ENCODE measurements at places on chromosomes 13 and 19.

DNA sequence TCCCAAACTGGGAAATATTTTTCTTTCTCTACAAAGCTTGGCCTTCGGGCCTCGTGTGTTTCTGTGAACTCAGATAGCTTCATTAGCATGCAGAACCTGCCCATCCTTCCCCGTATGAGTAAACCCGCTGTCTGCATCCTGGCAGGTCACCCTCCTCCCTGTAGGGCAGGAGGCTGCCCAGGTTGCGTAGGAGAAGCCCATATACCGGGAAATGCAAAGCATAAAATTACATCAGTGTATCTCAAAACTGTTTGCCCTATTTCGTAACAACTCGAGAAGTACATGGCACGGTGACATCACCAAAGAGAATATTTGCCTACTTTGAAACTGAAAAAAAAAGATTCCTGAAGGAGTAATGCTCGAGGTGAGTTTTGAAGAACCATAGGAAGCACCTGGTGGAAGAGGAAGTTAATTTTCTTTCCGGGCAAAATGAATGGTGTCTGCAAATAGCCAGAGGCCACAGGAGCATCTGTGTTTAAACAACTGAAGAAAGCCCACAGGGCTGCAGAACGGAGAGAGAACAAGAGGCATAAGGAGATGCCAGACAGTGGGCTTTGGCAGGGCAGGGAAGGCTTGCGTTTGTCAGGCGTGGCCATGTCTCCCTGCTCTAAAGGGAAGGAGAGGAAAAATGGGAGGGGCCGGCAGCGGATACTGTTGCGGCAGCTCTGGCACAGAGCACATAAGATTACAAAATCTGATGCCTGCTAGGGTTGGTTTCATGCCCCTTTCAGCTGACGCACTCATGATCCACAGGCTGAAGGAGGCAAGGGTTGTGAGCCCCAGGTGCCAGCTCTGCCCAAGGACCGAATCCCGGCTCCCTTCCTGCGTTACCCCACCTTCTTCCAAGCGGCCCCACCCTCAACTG is 81.4 kb downstream of the IRS2 start:
- peak; percentile 84 for DNase-seq

DNA sequence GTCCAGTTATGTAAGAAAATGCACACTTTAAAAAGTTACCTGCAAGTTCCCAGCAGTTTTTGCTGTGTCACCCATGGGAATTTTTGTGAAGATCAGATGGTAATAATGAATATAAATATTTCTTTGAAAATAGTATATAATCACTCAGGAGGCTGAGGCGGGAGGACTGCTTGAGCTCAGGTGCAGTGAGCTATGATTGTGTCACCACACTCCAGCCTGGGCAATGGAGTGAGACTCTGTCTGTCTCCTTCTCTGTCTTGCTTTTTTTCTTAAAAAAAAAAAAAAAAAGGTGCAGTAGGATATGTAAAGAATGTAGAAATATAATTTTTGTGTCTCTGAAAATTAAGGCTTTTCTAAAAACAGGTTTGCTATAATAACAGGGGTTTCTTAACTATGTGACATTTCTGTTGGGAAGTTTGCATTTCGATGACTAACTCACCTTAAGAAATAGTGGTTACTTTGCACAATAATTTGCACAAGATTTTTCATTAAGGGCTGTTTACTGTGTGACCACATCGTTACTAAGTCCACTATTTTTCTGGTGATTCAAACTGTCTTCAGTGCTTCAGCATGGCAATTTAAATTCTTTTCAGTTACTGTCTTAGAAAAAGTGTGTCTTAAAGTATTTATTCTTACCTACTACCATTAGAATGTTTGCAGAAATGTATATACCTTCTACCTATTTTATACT is 37.3 kb downstream of the DNAJC3 start:
- DNase-seq = peak; percentile 79

GRCh38 chr19:46491975-46492682 is 3.5 kb downstream of the PNMA8B start:
- no peak for DNase-seq

DNA sequence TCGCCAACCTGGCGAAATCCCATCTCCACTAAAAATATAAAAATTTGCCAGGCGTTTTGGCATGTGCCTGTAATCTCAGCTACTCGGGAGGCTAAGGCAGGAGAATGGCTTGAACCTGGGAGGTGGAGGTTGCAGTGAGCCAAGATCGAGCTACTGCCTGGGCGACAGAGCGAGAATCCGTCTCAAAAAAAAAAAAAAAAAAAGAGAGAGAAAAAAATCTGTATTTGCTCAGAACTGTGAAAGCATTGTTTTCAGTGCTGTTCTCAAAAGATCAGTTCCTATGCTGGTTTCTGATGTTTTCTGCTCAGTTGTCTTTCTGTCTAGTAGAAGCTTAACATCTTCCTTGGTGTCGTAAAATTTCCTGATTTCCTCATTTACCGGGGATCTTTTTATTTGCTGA is 2.5 kb downstream of the SF3A2 start:
- DNase-seq = no peak

DNA sequence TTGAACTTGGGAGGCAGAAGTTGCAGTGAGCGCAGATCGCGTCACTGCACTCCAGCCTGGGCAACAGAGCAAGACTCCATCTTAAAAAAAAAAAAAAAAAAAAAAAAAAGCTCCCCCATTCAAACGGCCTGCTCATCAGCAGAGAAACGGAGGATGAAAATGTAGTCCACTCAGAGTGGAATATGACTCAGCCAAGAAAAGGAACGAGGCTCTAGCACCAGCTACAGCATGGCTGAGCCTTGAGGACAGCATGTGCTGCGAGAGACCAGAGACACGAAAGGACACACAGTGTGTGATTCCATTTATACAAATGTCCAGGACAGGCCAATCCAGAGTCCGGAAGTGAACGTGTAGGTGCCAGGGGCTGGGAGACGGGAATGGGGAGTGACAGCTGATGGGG is 18.1 kb upstream of the MIER2 start:
- DNase-seq = no peak

DNA sequence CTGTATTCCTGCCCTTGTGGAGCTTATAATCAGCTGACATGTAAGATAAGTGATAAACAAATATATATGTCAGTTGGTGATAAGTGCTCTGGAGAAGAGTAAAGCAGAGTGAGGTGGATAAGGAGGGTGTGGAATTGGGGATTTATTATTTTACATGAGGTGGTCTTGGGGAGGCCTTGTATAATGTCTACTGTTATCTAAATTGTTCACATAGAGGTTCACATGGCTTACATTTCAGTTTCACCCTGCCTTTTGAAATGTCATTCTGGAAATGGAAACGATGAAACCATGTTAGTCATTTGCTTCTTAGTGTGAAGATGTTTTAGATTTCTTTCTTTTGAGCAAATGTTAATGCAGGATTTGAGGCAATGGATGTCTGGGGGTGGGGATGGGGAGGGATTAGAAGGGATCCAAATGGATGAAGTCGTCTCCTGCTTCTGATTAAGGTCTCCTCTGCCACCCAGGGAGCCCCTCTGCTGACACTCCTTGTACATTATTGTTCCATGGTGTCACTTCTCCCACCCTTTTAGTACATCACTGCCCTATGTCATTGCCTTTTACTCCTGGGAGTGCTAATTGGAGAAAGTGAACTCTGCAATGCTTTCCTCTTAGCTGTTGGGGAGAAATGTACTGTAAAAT is 14.0 kb downstream of the B3GLCT start:
- DNase-seq = no peak

DNA sequence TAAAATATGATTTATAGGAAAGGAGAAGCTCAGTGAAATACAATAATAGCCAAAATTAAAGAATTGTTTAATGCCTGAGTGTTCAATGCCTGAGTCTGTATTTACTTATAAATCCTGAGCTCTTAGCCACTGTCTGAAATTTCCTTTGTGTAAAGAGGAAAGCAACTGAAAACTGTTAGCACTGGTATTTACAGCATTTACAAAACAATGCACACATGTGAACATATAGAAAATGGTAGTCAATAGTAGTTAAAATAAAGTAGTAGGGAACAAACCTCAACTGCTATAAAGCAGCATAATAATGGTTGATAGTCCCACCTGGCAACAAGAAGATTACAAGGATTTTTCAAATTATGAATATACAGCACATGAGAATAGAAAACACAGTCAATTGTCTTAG is 1137.1 kb upstream of the ATXN8OS start:
- DNase-seq = no peak

GRCh38 chr13:44311011-44311780 is 62.4 kb upstream of the SERP2 start:
- no peak for DNase-seq

DNA sequence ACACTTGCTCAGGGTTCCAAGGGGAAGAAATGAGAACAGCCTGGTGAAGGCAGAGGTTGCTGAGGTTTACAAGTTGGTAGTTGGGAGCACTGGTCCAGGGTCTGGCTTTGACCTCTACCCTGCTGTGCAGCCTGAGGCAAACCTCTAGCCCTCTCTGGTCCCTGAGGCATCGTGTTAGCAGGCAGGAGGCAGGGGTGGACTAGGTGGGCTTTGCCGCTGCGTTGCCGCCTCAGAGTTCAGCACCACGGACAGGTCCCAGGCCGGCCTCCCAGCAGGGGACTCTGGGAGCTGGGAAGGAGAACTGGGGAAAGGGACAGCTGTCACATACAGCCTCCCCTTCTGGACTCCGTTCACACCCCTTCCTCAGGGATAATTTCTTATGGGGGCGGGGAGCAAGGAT is 3.1 kb downstream of the NCAN start:
- DNase-seq = no peak

- no peak for DNase-seq
Measured at GRCh38 chr13:49164712-49165111, 55.4 kb upstream of the MLNR start.

DNA sequence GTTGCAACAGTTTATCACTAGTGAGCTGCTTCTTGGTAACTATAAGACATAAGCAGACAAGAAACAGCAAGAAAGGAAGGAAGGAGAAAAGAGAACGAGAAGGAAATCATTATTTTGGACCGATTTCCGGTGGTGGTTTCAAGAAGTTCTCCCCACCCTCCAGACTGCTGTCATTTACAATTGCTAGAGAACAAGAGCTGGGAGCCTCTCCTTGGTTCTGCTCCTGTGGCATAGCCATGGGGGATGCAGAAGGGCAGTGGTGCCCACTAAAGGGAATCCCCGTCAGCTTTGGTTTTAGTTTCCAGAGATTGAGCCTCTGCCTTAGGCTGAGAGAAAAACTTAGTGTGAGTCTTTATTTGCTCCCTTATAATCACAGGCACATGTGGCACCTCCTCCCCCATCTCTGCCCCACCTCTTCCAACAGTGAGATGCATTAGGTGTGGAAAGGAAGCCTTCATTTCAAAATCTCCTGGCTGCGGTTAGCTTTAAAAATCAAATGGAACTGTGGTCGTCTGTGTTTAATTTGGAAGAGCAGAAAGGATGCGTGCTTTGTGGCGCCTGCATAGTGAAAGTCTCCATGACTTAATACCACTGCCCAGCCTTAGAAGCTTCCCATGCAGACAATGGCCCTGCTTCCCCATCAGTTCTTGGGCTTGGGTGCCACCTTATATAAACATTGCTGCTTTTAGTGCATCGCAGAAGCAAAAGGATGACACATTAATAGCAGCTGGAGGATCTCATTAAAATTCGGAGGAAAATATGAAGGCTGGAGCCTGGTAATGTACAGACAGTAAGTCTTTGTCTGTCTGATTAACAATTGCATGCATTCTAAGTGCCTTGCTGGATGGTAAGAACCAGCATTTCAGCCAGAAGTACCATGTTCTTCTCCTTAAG is 25.0 kb downstream of the LRCH1 start:
- DNase-seq = no peak

DNA sequence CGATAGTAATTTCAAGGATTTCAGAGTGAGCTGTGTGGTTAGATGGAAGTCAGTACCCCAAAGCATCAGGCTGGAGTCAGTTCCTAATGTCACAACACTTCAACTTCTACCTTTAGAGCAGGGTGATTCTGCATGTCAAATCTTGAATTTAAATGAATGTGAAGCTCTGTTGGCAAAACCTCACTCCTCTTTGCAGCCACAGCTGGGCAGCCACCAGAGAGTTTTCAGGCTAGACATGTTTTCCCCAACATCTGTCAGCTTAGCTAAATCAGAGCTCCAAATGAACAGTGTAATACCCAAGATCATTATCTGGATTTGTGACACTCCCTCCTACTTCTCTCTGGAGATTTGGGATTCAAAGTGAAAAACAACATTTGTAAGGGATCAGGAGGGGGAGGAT is 33.7 kb upstream of the OLFM4 start:
- no peak for DNase-seq

- no peak for DNase-seq
Measured at GRCh38 chr13:74871369-74872070, 610.4 kb downstream of the TBC1D4 start.

DNA sequence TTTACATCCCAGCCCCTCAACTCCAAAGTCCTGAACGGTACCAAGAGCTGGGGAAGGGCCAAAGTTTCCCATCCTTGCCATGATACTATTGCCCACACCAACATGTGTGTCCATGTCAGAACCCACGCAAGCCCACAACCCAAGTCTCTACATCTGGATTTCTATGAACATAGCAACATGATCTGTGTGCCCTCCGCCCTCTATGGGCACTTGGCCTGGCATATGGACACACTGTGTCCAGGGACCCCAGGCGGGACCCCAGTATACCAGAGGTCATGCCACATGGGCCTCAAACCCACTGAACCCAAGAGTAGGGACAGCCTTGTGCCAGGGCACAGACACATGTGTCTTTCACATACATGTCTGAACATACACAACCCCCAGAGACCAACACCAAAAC is 2.0 kb downstream of the LRFN1 start:
- no peak for DNase-seq

GRCh38 chr13:37701306-37701705 is 102.7 kb upstream of the POSTN start:
- DNase-seq = no peak

DNA sequence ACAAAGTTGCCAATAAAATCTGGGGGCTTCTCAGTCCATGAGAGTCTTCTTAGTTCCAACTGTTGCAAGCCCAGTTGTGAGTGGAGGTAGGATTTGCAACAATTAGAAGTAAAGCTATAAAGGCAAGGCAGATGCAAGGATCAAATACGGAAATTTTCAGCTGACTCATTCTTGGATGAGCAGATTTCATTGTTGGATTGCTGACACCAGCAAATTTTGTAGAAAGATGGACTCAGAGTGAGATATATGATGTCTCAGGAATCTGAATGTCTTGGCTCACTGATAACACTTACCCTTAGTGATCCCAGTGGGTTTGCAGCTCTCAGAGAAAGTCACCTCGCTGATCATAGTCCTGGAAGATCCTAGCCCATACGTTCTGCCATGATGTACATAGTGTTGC is 209.0 kb downstream of the GPC6 start:
- DNase-seq = no peak

- DNase-seq = no peak
Measured at GRCh38 chr19:582497-583197, 7.0 kb upstream of the HCN2 start.

DNA sequence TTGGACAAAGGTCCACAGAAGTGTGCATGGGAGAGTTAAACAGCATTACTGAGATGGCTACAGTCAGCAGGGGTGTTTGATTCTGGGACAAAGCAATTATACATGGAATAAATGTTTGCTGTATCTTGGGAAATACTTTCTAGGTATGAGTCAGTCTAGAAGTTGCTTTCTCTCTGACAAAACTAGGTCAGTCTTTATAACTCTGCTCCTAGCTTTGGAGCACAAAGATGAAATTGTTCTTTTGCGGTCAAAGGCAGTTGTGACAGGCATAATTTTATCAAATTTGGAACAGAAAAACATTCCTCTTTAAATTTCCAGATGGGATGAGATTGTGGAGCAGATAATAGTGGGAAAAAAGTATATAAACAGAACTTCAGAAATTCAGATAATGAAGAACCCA is 1045.4 kb upstream of the MIR17HG start:
- no peak for DNase-seq
